ENCODE measurements at places on chromosomes 1 and 21.

GRCh38 chr1:23867542-23867894 lies 572 bp downstream of the FUCA1 start:
- no peak for DNase-seq

DNA sequence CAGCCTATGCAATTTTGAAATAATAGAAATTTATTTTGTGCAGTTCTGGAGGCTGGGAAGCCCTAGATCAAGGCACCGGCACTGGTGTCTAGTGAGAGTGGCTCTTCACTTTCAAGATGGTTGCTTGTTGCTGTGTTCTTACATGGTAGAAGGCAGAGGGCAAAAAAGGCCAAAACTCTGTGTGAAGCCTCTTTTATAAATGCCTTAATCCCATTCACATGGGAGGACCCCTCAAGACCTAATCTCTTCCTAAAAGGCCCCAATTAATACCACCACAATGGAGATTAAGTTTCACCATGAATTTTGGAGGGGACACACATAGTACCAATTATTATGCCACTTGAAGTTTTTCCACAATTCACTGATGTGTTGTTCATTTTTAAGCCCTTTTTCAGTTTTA lies 21.0 kb downstream of the PRKAB2 start:
- no peak for DNase-seq

DNA sequence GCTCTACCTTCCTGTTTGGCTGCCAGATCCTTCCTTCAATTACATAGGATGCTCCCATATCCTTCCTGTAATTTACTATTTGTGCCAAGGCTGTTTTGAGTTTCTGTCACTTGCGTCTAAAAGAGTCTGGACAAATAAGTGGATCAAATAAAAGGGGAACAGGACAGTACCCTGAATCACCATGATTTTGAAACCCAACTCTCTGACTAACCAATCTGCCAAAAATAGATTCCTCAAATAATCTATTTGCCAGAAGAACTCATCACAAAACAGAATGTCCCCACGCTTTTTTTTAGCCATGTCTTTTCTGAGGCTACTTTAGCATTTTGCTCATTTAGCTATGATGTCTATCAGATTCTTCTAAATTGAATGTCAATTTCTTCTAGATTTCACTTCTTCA lies 392.6 kb downstream of the NTNG1 start:
- DNase-seq = no peak

DNA sequence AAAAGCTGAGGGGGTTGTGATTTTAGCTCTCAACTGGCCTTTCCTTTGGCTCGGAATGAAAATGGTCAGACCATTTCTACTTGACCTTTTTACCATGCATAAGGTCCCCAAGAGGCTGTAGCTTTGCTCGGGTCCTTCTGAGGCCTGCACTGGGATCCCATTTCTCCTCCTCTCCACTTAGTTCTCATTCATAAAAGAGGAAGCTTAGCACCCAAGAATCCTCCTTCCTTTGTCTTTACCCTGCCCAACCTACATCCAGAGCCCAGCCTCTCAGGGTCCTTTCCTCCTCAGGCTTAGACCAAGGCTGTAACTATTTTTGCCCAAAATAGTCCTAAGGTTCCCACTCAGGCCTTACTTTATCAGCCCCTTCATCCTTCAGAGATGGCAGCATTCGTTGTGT lies 6.0 kb upstream of the SLC27A3 start:
- DNase-seq = no peak
